Activated CD4-positive, alpha-beta T cell treated with anti-CD3 and anti-CD28 coated beads, Interleukin-2, amount 50 U/mL, for 1 hour (primary cell): ENCODE measurements at places on chromosomes 3 and 15.

DNA sequence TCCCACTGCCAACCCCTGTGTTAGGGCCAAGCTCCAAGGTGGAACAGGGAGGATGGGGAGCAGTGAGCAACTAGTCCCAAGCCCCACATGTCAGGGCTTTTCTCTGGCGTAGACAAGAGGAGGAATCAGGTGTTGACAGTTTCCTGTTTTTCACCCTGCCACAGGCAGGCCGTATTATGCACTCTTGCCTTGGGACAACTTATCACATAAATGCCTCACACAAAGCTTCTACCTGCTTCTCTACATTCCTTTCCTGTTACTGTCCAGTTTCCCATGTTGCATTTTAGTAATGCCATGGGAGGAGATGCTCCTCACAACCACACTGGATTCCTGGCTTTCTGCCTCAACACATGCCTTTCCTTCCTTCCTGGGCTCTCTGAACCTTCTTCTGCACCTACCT lies 381.2 kb upstream of the ATP11B start:
- DNase-seq = no peak

DNA sequence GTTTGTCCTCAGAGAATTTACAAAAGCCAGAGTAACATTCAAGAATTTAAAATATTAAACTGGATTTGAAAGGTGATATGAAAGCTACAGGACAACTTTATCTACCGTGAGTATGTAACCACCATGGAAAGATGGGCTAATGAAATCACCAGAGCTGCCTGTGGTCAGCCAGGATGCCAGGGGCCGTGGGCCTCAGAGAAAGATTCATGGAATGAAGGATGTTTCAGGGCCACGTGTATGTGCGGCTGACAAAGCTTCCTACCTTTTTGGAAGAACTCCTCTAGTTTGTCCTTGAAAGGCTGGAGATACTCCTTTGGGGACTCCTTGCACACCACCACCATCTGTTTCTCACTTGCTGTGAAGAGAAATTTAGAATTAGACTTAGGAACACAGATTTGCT lies 138.9 kb downstream of the GREM1 start:
- no peak for DNase-seq

DNA sequence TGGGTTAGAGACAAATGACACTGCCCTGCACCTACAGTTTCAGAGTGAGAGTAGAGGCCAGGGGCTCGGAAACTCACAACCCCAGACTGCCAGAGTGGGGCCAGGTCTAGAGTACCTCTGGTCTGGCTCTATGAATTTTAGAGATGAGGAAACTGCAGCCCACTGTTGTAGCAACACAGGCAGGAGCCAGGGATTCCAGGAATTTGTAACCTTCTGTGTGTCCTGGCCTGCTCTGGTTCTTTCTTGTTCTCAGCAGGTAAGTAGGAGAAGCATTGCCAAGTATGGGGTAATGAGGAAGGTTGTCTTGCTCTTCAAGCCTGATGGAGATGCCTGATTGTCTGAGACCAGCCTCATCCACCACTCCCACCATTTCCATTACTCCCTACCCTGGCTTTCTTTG lies 221.8 kb downstream of the UACA start:
- DNase-seq = no peak

DNA sequence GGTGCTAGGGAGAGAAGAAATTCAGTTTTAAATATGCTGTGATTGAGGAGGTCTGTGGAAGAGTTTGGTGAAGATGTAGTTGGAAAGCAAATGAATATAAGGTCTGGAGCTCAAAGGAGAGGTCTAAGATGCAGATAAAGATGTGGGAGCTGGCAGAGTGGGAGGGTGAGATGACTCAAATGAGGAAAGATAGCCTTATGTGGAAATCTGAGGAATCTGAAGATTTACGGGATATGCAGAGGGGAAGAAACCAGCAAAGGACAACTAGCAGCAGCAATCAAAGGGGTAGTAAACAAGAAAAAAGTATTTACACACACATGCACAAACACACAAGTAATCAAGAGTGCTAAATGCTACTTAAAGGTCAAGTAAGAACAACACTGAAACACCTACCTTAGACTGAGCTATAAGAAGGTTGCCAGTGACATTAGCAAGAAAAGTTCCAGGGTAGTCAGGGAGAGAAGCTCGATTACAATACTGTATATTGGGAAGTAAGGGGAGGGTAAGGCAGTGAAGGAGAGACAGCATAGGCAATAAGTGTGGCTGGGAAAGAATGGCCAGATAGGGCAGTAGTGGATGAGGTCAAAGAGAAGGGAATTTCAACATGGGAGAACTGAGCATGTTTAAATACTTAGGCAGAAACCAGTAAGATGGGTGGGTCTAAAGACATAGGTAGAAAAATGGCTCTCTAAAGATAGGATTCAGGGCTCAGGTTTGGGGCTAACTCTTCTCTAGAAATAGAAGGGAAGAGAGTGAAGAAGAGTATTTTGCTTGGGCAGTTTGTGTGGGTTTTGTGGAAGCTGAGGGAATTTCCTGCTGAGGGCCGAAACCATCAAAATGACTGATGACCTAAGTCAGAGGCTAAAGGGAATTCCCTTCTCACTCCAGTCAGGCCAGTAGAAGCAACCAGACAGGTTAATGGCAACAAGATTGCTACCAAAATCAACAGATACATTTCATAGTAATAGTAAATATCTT lies 8.9 kb downstream of the CMTM6 start:
- no peak for DNase-seq

GRCh38 chr3:115660646-115661337 lies 37.5 kb downstream of the GAP43 start:
- DNase-seq = no peak

GRCh38 chr3:192834428-192834827 lies 83.2 kb downstream of the MB21D2 start:
- DNase-seq = no peak

- DNase-seq = no peak
These were observed 342.1 kb upstream of the ATP11B start for GRCh38 chr3:182450942-182451787.

GRCh38 chr3:177057768-177058167 lies 139.5 kb downstream of the TBL1XR1 start:
- peak; percentile 20 for DNase-seq

GRCh38 chr3:12267376-12268030 lies 21.4 kb upstream of the PPARG start:
- no peak for DNase-seq

DNA sequence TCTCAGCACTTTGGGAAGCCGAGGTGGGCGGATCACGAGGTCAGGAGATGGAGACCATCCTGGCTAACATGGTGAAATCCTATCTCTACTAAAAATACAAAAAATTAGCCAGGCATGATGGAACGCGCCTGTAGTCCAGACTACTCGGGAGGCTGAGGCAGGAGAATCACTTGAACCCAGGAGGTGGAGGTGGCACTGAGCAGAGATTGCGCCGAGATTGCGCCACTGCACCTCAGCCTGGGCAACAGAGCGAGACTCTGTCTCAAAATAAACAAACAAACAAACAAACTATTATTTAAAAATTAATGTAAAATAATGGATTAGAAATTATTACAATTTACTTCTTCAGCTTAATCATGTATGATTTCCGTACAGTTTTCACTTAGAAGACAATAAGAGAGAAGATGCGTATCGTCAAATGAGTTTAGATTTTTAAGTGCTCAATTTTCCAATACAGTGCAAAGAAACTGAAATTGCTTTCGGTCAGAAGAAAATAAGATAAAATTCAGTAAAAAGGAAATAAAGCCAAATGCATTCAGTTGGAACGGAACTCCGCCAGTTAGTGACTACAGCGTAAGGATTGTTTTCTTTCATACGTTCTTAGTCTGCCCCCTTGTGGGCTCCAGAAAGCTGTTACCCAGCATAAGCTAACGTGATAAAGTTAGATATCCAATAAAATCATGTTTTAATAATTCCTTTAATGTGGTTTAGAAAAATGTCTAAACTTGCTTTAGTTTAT lies 24.8 kb downstream of the AADAC start:
- peak; percentile 2 for DNase-seq

DNA sequence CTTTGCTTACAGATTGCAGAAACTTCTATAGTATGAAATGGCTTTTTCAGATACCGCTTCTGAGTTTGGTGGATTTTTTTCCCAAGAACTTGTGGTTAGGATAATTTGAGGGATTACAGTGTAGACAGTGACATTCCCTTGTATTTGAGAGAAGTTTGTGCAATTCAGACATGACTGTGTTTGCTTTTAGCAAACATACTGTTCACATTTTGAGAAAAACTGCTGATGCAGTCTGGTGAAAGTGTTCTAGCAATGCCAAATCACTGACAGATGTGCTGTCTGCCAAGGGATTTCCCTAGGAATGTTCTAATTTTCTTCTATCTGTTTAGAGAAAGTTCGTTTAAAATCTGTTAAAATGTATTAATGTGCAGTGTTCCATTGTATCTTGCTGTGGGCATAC lies 652.6 kb downstream of the FHIT start:
- no peak for DNase-seq

- no peak for DNase-seq
These were observed 356.3 kb downstream of the FOXP1 start for GRCh38 chr3:71227270-71227661.

DNA sequence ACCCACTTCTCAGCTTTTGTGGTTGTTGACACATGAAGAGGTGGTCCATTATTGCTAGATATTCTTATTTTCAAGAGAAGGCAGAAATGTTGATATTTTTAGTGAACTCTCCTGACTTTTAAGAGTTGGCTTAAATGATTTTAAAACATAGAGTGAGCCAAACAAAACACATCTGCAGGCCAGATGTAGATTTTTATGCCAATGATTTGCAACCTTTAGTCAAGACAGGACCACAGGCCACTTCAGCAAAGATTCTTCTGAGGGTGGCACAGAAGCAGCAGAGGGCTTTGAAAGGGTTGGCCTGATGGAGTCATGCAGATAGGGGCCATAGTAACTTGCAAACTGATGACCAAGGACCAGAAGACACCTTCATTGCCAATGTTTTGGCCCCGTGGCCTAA lies 276.5 kb upstream of the P2RY1 start:
- no peak for DNase-seq

DNA sequence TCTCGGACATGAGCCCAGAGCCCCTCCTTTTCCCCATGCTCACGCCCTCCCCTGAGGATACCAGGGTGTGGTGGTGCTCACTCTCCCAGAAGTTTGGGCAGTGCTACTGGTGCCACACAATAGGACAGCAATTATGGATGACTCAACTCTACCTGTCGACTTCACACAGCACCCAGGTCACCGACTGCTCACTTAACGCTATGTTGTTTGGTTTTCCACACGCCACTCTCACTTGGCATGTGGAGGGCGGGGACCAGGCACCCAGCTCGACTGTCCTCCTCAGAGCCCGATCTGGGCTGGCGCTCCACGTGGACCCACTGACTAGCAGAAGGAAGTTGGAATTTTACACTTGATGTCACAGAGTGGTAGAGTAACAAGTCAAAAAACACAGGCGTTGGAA lies 30.9 kb downstream of the STIMATE start:
- no peak for DNase-seq

GRCh38 chr3:13057282-13058040 lies 15.8 kb downstream of the IQSEC1 start:
- no peak for DNase-seq

DNA sequence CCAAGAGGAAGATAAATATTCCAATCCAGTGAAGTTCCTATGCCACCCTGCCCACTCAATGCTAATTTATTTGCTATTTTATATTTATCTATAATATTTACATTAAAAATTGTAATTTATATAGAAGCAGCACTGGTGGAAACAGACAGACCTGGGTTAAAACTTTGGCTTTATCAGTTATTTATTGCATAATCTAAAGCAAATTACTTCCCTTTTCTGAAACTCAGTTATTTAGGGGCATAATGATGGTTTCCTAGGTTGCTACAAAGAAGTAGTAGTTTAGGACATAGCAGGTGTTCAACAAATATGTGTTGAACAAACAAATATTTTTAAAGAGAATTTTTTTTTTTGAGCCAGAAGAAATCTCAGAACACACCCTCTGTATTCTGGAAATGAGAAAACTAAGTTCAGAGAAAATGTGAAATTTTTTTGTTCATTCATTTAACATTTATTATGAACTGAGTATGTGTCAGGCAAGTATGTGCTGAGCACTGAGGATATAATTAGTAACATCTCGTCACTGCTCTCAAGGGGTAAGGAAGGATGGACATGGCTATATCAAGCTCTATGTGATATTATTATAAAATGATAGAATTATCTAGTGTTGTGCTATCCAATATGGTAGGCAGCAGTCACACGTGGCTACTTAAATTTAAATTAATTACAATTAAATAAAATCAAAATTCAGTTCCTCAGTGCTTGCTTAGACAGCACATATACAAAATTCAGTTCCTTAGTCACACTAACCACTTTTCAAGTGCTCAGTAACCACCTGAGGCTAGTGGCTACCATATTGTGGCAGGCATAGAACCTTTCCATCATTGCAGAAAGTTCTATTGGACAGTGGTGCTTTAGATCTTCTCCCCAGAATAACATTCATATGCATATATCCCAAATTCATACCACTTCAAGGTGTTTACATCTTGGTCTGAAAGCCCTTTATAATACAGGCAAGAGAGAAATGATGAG lies 7.0 kb upstream of the UBE2Q2 start:
- DNase-seq = no peak

DNA sequence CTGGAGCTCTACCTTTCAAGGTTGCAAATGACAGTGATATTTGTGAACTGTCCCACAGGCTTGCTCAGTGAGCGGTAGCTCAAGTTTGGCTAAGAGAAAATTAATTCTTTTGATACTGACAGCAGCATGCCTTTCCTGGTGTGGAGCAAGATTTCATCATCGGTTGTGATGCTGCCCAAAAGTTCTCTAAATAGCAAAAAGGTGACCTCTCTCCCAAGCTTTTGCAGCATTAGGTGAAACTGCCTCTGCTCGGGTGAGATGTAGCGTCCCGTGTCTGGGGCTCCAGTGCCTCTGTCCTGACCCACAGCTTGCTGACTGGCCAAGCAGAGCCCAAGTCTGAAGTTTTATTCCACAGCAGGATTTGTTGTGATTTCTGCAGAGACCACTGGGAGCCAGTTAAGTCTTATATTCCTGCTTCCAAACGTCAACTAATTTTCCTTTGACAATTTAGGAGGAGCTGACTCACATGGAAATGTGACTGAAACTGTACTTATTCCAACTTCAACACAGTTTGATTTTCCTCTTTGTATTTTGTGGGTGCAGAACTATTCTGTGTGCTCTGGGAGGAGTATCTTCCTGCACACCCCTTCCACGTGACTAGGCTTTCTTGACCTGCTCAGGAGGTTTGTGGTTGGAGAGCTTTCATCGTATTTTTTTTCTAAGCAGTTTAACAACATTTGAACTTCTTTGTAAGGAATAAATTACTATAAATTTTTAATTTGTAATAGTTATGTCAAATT lies 5.9 kb downstream of the SYNM start:
- DNase-seq = no peak

- DNase-seq = no peak
These were observed 45.1 kb upstream of the LPP start for GRCh38 chr3:188108703-188109412.

GRCh38 chr3:7421065-7421464 lies 560.1 kb downstream of the GRM7 start:
- DNase-seq = no peak

DNA sequence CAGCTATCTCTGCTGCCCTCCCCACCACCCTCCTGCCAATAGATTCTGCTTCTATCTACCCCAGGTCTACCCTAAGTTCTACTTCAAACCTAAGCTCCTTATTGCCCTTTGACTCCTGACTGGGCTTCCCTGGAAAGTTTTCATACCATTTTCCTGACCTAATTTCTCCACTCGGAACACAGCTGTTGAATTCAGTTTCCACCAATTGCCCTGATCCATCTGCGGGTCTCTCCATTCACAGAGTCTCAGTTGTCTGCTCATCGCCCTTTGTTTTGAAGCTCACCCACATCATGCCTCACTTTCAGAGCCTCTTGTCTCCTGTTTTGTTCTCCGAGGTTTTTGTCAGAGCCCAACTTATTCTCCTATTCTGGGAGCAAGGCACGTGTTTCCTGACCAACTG lies 56.8 kb upstream of the ABI3BP start:
- no peak for DNase-seq
